Activated CD4-positive, alpha-beta T cell treated with anti-CD3 and anti-CD28 coated beads, Interleukin-10, Interleukin-2, amounts not matched to agents 100 ng/mL and 50 ng/mL, durations not matched to agents 16 hours and 8 hours (primary cell): ENCODE measurements at places on chromosomes 12 and 14.

GRCh38 chr12:67085699-67086098, 183.5 kb upstream of the CAND1 start:
- no peak for DNase-seq

DNA sequence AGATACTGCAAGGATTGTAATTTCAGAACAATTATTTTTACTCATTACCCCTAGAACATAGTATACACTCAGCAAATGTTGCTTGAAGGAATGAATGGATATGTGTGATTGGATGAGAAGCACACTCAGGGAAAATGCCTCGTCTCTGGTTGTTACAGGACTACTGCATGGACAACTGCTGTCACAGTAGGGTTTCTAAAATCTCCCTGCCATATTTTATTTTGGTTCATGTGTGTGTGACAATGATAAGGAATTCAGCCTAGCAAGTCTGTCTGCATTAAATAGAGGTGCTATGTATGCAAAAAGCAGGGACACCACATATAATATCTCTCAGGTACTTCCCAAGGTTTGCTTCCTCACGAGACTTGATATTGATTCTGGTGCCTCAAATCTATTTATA, 1.4 kb downstream of the PTPRR start:
- no peak for DNase-seq

DNA sequence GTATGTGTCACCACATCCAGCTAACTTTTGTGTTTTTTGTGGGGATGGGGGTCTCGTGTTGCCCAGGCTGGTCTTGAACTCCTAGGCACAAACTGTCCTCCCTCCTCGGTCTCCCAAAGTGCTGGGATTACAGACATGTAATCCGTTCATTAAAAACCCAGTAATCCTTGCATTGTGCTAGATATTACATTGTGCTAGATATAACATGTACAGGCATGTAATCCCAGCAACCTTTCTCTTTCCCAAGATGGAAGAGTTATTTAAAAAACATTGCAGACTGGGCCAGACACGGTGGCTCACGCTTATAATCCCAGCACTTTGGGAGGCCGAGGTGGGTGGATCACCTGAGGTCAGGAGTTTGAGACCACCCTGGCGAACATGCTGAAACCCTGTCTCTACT, 19.7 kb downstream of the ELK3 start:
- no peak for DNase-seq

GRCh38 chr12:100375038-100375735, 18.3 kb downstream of the SLC17A8 start:
- no peak for DNase-seq

DNA sequence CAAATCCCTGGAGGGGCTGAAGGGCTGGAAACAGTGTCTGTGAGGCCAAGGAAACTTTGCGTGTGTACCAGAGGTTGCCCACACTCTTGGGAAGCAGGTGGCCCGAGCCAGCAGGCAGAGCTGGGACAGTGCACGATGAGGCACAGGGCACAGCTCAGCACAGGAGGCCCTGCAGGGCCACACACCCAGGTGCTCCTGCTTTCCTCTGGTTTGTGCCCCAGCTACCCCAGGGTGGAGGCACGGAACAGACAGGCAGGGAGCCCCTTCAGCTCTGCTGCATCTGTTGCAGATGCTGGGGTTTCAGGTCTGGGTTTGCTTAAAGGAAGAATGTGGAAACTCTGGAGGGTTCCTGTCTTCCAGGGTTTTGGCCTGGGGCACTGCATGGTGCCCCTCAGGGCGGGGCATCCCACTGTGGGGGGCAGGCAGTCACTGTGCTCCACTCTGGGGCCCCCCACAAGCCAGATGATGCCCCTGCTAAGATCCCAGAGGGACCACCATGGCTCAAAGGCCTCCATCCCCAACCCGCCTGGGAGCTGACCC, 8.6 kb downstream of the TMEM179 start:
- DNase-seq = no peak

DNA sequence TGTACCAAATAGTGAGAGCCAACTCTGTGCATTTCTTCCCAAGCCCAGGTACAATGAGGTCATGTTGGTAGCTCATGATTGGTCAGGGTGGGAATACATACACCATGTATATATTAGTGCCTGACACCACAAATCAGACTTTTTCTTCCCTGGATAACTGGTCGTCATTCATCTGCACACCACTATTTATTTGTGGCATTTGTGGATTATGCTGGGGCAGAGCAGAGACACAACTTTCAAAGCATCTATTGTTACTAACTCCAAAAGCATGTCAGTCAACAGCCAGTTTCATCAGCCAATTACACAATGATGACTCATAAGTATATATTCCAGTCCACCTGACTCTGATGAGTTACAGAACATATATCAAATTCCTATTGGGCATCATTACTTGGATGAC, 181.7 kb downstream of the ADAMTS20 start:
- DNase-seq = no peak

DNA sequence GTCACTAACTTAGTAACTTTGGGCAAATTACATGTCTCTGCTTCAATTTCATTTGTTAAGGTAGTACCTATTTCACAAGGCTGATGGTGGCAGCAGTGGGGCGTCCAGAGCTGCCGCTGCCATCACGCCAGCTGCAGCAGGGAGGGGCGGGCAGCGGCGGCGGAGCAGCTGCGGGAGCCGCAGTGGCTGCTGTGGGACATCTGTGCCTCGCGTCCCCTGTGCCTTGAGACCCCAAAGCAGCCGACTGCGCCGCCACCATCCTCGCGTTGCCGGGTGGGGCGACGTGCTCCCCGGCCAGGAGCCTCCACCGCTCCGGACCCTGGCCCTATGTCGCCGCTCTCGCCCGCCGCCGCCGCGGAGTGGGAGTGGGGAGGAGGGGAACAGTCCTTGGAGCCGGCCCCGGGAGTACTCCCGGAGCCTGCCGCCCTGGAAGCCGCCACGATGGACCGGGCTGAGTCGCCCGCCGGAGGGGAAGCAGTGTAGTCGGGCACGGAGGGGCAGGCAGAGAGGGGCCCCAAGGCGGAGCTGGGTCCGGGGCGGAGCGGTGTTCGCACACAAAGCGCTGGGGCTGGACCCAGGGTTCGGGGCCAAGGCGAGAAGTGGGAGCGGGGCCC, 51.4 kb downstream of the A2M start:
- peak; percentile 68 for DNase-seq

GRCh38 chr12:113470871-113471618, 626 bp downstream of the LHX5 start:
- DNase-seq = no peak

DNA sequence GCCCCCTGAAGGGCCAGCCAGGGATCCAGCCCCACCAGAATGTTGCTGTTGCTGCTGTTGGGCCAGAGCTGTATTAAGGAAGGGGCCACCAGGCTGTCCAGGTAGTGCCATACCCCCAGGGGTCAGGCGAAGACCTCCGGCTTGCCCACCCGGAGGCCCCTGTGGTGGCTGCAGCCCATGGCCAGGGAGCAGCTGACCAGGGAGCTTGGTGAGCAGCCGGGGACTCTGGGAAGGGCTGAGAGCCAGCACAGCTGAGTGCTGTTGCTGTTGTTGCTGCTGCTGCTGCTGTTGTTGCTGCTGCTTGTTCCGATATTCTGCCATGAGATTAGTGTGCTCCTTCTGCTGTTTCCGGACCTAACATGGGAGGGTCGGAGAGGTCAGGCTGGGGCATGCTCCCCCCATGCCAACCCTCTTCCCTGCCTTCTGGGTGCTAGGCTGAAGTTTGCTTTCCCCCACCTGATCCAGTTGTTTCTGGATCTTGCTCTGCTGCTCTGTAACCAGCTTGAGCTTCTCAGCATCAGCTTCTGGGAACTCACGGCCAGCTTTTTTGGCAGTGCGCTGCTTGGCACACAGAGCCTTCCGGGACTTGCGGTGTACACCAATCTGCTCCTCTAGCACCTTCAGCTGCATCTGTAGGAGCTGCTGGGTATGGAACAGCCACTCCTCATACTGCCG, 15.2 kb upstream of the PRKAG1 start:
- DNase-seq = no peak

DNA sequence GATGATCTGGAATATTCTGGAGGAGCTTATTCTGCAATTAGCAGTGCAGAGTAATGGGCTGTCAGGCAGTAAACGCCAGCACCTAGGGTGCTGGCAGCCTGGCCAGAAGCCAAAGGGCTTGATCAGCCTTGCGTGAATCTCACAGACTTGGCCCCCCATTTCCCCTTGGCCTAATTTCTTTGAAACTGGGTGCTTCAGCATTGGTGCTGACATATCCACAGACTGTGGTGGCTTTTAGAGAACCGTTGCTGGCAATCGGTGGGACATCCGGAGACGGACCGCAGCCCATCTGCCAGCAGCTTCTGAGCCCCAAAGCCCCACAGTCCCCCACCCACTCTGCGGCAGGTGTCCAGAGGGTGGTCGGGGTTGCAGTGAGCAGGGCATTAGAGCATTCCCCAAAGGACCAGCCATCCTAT, 157.1 kb downstream of the CALM1 start:
- DNase-seq = no peak

DNA sequence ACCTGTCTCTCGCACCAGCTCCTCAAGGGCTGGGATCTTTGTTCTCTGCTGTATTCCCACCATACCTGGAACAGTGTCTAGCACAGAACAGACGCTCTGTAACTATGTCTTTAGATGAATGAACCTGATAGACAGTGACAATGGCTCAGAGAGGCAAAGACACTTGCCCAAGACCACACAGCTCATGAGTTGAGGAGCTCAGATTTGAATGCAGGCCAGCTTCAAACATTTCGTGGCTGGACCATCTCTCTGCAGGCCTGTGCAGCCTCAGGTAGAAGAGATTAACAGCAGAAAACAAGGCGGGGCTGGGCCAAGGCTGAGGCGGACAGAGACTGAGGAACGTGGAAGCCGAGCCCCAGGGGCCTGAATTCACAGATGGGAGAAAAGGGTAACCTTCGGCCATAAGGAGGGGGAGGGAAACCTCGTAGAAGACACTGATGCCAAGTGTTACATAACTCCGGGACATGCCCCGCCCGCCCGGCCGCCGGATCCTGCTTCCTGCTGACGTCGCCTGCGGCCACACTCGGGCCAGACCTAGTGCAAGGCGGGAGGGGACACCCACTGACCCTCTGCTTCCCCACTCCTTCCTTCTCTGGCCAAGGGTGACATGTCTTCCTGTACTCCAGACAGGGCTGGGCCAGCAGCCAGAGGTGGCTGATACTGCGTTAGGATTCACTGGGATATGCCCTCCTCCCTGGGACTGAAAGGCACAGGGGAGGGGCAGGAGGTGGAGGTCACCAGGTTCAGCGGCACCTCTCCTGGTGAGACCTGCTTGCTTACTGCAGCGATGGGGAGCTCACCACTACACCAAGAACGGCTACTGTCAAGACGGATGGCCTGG, 86.8 kb downstream of the RFLNA start:
- DNase-seq = no peak

- DNase-seq = no peak
Observed at GRCh38 chr14:57189070-57189469, 79.6 kb downstream of the EXOC5 start.

DNA sequence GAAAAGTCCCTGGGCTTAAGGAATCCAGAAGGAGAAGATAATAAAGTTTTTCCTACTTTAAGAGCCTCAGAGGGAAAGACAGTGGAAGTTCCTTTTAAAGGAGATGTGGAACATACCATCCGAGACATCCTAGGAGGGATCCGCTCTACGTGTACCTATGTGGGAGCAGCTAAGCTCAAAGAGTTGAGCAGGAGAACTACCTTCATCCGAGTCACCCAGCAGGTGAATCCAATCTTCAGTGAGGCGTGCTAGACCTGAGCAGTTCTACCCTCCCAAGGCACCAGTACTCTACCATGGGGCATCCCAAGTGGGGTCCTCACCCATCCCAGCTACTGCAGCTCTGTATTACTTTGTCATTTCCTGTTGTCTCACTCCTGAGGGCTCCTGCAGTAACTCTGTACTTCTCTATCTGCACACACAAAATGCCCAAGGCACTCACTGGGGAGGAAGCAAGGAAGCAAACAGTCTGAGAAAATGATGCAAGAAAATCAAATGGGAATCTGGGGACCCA, 3.8 kb downstream of the TINF2 start:
- no peak for DNase-seq
